Posterior vena cava (tissue), 2 donors: ENCODE measurements at places on chromosomes 7 and 10. TPM values are rescaled to one million over a fixed set of nuclear protein-coding genes. Genes with fewer than 3 reads are reported as not detected.

GRCh38 chr7:101333912-101334311, 12.3 kb upstream of the IFT22 start:
- DNase-seq = no peak

DNA sequence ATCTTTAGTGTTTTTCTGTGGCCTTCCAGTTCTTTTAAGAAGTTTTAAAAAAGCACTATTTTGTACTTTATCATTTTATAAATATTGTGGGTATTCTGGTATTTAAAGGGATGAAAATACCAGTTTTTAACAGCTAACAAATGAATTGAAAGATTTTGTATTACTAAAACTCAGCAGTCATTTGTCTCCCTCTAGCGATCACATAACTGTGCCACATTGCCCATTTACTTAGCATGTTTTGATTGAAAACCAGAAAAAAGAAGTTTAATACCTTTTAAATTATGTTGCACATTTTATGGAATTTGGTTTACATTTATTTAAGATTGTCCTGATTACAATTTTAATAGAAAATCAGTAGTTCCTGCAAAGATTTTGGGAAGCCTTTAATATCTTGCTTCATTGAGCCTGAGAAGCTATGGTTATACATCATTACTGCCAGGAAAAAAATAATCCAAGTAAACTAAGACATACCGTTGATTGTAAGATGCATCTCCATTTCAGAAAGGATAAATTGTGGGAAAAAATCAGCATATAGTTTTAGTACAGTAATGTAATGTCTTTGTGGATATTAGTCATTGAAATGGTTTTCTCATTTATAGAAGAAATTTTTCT, 34.9 kb downstream of the TAX1BP1 start:
- no peak for DNase-seq

DNA sequence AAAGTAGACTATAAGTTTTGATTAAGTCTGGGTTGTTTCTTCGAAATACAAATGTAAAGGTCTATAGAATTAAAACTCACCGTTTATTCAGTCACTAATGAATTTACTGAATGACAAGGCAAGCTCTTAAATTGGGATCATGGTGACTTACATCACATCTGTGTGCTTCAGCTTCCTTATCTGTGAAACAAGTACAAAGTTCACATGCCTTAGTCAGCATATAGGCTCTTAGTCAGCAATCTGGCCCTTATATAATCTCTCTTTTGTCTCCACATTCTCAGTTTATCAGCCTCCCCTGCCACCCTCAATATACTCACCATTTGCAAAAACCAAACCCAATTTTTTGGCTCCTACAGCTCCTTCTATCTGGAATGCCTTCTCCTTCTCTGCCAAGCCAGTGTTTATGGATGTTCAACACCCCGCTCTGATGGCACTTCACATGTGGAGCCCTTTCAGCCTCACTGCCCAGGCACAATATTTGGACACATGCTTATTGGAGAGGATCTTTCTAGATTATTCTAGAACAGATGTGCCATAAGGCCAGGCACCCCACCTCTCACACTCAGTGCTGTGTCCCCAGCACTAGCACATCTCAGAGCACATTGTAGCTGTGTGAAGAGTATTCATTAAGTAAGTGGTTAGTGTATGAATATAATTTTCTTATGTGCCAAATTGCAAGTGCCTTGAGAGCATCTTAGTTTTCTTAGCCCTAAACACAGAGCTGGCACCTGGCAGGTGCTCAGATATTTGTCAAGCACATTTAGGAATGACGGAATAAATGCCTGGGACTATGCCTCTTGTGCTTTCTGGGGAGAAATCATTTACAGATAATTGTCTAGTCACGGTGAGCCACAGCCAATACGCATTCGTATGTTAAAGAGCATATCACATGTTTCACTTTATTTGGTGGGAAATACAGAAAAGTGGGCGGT, 9.8 kb upstream of the LAMB1 start:
- no peak for DNase-seq

DNA sequence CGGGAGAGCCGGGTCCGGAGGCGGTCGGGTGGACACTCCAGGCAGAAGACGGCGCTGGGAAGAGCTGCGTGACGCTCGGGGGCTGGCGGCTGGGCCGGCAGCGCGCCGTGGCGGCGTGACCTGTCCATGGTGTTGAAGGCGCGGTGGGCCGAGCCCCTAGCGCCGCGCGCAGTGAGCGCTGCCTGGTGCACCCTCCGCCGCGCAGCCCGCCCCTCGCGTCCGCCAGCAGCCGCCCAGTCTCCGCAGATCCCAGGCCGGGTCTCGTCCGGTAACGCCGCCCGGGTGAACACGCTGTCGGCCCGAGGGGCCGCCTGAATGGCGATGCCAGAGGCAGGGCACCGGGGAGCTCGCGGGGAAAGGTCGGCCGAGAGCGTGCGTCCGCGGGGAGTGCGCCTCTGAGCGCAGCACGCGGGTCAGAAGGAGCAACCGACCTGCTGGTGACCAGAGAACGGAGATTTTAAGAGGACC, 657 bp upstream of the TMEM178B start:
- no peak for DNase-seq

GRCh38 chr7:88230646-88231045, 10.8 kb upstream of the SRI start:
- DNase-seq = no peak

DNA sequence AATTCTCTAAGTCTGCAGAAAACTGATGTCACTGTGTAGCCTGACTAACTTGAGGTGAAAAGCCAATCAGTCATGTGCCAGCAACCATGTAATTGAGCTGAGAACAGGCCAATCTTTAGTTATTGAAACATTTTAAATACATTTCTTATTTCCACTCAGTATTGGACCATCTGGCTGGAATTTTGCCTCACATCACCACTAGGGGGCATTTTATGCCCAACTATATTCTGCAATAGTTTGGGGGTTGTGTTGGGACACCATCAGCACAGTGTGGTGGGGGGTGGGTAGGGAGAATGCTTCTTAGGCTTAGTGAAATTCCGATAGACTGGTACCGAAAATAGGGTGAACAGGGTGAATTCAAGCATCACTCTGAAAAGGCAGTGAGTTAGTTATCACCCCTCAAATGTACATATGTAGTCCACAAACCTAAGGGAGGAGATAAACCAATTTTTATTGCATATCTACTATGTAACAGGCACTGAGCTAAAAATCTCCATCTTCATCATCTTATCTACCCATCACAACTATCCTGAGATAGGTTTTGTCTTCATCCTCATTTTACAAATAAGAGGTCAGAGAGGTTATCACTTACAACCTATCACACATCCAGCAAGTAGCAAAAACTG, 17.8 kb downstream of the NPSR1 start:
- DNase-seq = no peak

GRCh38 chr10:6135039-6135438, 46.2 kb downstream of the RBM17 start:
- no peak for DNase-seq

DNA sequence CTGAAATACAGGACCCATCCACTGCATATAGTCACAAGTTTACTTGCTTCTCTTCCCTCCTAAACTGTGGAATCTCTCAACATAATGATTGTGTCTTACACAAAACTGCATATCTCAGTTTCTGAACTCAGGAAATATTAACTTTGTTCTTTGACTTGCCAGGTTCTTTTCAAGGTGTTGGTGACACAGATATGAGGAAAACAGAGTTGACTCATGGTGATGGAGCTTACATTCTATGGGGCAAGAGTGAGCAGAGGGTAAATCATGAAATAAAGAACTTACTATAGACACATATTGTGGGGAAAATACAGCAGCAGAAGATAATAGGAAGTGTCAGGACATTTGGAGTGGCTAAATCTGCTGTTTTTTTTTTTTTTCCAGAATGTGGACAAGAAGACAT, 72.5 kb upstream of the IGFBP3 start:
- DNase-seq = no peak

- no peak for DNase-seq
Measured at GRCh38 chr10:14660831-14661230, 113.9 kb downstream of the FAM107B start.

GRCh38 chr10:122258136-122259074, 12.7 kb upstream of the BTBD16 start:
- DNase-seq = peak; percentile 68

DNA sequence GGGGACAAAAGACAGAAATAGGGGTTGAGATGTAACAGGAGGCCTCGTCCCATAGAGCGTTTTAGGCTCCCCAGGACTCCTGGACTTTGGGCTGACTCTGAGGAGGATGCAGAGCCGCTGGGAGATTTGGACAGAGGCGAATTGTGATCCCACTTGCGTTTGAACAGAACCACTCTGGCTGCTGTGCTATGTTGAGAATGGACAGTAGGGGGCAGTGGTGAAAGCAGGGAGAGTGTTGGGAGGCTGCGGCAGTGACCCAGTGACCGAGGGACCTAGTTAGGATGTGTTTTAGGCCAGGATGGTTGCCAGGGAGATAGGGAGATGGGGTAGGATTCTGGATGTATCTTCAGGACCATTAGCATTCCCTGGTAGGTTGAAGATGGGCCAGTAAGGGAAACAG, 271.6 kb downstream of the CCDC3 start:
- no peak for DNase-seq

DNA sequence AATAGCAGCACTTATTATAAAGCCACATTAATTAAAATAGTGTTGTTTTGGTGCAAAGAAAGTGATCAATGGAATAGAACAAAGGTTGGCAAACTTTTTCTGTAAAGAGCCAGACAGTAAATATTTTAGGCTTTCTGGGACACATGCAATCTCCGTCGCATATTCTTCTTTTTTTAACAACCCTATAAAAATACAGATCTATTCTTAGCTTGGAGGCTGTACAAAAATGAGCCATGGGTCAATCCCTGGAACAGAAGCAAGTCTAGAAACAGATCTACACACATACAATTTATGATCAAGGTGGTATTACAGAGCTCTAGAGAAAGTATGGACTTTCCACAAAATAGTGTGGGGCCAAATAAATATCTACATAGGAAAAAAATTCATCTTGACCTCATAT, 71.8 kb downstream of the ARHGAP21 start:
- no peak for DNase-seq

- DNase-seq = no peak
Measured at GRCh38 chr10:129275886-129276285, 191.2 kb upstream of the MGMT start.

- no peak for DNase-seq
Measured at GRCh38 chr10:84195044-84195830, 900 bp downstream of the CDHR1 start.

GRCh38 chr10:7233259-7233991, 177.4 kb downstream of the SFMBT2 start:
- DNase-seq = no peak

DNA sequence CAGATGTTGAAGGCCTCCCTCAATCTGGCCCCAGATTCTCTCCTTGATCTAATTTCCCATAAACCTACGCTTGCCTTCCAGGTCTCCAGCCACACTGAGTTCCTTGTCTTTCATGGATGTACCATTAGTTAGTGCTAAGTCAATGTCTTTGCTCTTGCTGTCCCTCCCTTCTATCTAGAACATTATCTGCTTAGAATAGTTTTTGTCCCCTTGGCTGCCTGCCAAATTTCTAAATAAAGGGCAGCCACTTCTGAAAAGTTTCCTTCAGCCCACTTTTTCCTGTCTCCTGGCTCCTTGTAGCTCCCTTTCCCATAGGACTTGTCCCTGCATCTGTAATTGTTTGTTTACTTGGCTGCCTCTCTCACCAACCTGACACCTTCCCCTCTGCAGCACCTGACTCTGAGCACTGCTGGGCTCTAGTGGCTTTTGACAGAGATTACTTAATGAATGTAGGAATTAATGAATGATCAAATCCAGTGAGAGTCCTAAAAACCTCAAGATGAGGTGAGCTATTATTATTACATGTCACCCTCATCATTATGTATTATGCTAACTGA, 58.3 kb downstream of the CXCL12 start:
- no peak for DNase-seq

DNA sequence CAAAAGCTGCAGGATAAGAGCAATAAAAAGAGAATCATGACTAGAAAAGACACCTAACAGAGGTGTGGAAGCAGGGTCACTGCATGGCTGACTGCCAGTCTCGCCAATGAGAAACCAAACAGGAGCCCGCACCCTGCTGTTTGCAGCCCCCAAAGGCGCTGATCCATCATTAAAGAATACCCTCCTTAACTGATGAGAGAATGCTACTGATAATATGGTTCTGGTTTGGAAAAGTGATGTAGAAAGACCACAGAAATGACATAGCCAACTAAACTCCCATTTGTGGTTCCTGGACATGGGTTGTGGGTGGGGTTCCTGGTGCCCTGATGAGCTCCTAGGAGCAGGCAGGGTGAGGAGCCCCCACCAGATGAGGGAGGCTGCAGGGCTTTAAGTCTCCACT, 207.4 kb downstream of the TNS3 start:
- no peak for DNase-seq

GRCh38 chr7:20797462-20798080, 10.9 kb upstream of the SP8 start:
- no peak for DNase-seq

GRCh38 chr7:108335269-108335918, 120.8 kb downstream of the NRCAM start:
- no peak for DNase-seq

DNA sequence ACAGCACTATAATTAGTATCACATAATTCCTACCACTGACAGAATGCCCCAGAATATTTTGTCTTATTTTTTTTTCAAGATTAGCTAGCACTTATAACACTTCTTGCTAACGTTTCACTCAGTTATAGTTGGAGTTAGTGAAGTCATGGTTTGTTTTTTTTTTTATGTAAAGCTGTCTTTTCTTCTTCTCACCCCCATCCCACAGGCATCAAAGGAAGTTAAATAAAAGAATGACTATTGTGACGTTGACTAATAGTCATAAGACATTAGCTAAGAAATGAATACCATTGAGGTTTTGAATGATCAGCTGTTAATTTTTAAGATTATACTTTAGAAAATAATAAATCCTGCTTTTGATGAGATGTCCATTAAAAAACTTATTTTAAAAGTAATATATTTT, 498.3 kb downstream of the GFRA1 start:
- no peak for DNase-seq

GRCh38 chr10:95728526-95728925, 27.4 kb upstream of the ENTPD1 start:
- DNase-seq = no peak

DNA sequence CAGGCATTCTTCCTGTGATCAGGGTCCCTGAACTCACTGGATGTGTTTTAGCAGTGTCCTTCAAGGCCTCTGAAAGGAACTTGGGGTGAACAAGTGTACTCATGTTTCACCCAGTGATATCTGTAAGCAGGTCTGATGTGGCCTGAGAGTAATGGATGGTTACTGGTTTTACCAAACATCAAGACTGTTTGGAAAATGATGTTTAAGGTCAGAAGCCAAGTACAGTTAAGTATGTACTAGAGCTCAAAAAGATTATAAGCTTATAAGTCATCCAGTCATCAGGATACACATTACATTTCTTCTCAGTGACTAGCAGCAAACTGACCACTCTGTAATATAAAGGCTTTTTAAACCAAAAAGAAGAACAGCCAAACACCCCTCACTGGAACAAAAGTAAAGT, 79.8 kb upstream of the PTN start:
- no peak for DNase-seq

The C10orf95 gene
- not detected for total RNA-seq

The ANKRD30A gene
- not detected for total RNA-seq

The KCND2 gene
- 3.5 TPM for total RNA-seq

The UNCX gene
- total RNA-seq = not detected

The JAKMIP3 gene
- 0.62 TPM for total RNA-seq

The NPFFR1 gene
- total RNA-seq = not detected

The HYAL4 gene
- total RNA-seq = not detected

The FANK1 gene
- total RNA-seq = 3.0 TPM

The PARD3 gene
- total RNA-seq = 30.6 TPM

The RASSF4 gene
- 37.9 TPM for total RNA-seq

The LEP gene
- total RNA-seq = 1.5 TPM

The ST8SIA6 gene
- 4.5 TPM for total RNA-seq

The OR6B1 gene
- not detected for total RNA-seq

The RBM48 gene
- 8.7 TPM for total RNA-seq
